ENCODE measurements at places on chromosomes 3 and 15.
A peak's percentile ranks its signal among the peaks of the same experiment; 100 is the strongest.

DNA sequence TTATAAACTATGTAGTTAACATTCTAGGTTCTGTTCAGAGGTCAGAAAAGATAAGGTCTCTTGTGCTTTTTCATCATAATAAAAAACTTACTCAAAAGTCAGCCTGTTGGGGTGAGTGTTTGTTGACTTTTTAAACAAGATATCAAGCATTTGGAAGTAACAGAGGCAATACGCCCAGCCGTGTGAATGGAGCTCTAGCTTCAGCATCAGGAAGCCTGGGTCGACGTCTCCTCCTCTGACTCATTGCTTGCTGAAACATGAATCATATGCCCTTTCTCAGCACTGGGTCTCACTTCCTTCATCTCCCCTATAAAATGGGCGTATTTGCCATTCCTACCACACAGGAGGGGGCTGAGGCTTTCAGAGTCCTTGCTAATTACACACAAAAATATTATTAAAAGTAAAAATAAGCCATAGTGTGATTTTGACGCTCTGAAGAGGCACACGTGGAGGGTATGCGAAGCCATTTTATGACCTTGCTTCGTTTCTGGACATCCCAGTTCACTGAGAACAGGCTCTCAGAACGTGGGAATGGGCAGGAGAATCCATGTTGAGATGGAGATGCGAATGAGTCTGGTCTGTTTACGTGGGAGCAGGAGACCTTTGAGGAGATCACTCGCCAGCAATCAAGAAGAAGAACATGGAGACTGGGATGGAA lies 220.8 kb upstream of the TPRG1 start:
- DNase-seq = no peak

DNA sequence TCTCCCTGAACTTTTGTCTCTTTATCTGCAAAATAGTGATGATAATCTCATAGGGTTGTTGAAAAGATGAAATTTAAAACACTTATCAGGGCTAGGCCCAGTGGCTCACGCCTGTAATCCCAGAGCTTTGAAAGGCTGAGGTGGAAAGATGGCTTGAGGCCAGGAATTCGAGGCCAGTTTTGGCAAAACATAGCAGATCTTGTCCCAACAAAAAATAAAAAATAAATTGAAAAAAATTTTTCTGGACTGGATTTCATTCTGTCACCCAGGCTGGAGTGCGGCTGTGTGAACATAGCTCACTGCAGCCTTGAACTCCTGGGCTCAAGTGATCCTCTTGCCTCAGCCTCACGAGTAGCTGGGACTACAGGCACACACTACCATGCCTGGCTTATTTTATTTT lies 29.6 kb downstream of the LMLN start:
- no peak for DNase-seq

DNA sequence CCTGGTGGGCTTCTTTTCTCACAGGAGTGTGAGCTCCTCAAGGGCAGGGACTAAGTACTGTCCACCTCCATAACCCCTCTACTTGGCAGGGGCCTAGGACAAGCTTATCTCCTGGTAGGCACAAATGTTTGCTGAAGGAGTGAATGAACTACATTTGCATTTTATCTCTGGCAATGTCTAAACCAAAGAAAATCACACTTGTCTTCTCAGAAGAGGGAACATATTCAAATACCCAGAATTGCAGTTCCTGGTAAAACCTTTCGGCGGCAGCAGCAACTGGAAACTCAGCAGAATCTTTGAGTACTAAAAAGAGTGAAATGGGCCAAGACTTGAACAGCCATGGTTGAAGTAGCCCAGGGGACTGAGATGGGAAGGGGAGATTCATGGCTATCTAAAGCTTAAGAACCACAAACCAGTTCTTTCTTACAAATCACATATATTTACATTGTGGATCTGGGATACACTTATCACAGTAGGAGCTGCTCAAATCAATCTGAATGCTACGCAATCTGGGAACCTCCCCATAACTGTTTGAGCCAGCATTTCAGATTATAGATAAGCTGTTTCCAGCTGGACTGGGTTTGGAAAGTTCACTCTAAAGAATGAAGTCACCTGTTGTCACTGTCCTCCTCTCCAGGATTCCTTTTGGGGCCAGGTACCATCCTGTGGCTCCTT lies 18.7 kb upstream of the PTPN9 start:
- DNase-seq = no peak

DNA sequence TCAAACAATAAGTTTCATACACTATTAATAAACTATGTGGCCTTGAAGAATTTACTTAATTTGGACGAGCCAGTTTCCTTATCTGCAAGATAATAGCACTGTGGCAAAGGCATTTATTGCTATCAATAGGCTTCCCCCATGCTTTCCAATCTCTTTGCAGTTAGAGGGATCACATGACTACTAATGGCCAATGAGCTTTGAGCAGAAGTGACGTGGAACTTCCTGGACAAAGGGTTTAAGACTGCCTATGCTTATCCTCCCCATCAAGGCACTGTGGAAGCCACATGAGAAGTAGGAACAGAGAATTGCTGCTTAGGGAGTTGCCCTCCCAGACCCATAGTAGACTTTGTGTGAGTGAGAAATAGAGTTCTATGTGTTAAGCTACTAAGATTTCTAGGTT lies 16.7 kb upstream of the ZMAT3 start:
- DNase-seq = no peak

GRCh38 chr15:95561463-95561862 lies 769.0 kb upstream of the NR2F2 start:
- DNase-seq = no peak

GRCh38 chr3:66038726-66039589 lies at the start of gene MAGI1:
MAGI1 (minus strand) TSS chr3:66038918; CDS start chr3:66038308, 610 bp downstream.
- peak; percentile 64 for DNase-seq

- DNase-seq = no peak
Observed at GRCh38 chr3:45715945-45716344, 26.7 kb downstream of the SACM1L start.

- DNase-seq = no peak
Observed at GRCh38 chr15:35934383-35935049, 388.6 kb upstream of the DPH6 start.

DNA sequence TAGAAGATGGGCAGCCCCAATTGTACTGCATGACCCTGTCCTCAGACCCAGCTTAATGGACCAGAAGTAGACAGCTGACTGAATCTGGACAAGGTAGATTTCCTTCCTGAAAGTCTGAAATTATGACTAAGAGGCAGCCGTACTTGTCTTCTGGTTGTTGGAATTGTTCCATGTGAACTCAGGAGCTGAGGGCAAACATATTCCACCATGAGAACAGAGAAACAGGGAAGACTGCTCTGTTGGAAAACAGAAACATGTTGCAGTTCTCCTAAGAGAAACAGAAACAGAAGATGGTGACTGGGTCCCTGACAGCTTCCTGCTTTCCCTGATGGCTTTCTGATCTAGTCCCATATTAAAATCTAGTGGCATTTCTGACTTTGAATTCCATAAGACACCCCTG lies 24.1 kb downstream of the POPDC2 start:
- no peak for DNase-seq

DNA sequence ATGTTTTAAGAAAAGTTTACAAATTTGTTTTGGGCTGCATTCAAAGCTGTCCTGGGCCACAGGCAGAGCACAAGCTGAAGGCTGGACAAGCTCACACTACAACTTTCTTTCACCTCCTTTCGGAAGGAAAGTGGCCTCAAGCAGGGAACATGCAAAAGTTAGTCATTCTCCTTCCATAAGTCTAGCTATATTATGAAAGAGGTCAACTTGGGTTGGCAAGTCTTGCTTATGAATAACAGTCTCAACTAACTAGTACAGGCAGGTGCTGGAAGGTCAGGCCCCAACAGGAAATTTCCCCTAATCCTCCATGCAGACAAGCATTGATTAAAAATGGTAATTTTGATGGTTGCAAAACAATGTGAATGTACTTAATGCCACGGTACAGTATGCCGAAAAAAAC lies 69.4 kb downstream of the OSBPL10 start:
- no peak for DNase-seq

Measured in NCI-H1417 treated with DMSO at 0.1 percent for 48 hours (cell line).